ENCODE measurements at places on chromosomes 4 and X. TPM values are rescaled to one million over a fixed set of nuclear protein-coding genes. Genes with fewer than 3 reads are reported as not detected.

Gene IDUA
- 17.4 TPM for total RNA-seq

Gene SH3RF1
- 13.5 TPM for total RNA-seq

Gene GAGE1
- not detected for total RNA-seq

Gene NXF2B
- not detected for total RNA-seq

Gene TMEM271
- total RNA-seq, result not detected

Gene HS3ST1
- 1.0 TPM for total RNA-seq

Gene ZMAT1
- 5.4 TPM for total RNA-seq

Gene HSFX4
- total RNA-seq, result 0.37 TPM

Gene APLN
- total RNA-seq, result 18.7 TPM

Gene ERVMER34-1
- total RNA-seq, result 5.3 TPM

Gene RIBC1
- total RNA-seq, result 0.64 TPM

Gene UGT2B7
- not detected for total RNA-seq

Gene SLC7A11
- total RNA-seq, result 0.07 TPM

Gene ATP8A1
- total RNA-seq, result 16.2 TPM

Gene NSG1
- total RNA-seq, result 3.4 TPM

Gene MAP3K15
- total RNA-seq, result not detected

Gene IGSF1
- total RNA-seq, result 3.1 TPM

Gene TMEM154
- total RNA-seq, result 1.4 TPM

Gene XK
- total RNA-seq, result 15.3 TPM

Gene ARMCX2
- total RNA-seq, result 44.5 TPM

Gene NLGN4X
- total RNA-seq, result 3.6 TPM

Gene LEF1
- 0.44 TPM for total RNA-seq

Gene CORIN
- 47.4 TPM for total RNA-seq

Gene GABRG1
- not detected for total RNA-seq

Gene RHOXF2
- not detected for total RNA-seq

Gene CCDC149
- total RNA-seq, result 8.9 TPM

Gene ADGRG4
- not detected for total RNA-seq

Gene VSIG1
- total RNA-seq, result not detected

Gene RAB9B
- 26.7 TPM for total RNA-seq

Gene ART3
- total RNA-seq, result 73.4 TPM

Gene HPGD
- 4.7 TPM for total RNA-seq

Gene MAGEC3
- not detected for total RNA-seq

Gene CSAG1
- total RNA-seq, result not detected

Gene CSN1S1
- total RNA-seq, result not detected

Gene PCDH18
- total RNA-seq, result 10.3 TPM

Gene SERTM2
- not detected for total RNA-seq
